ENCODE measurements at places on chromosomes 1 and 21.

DNA sequence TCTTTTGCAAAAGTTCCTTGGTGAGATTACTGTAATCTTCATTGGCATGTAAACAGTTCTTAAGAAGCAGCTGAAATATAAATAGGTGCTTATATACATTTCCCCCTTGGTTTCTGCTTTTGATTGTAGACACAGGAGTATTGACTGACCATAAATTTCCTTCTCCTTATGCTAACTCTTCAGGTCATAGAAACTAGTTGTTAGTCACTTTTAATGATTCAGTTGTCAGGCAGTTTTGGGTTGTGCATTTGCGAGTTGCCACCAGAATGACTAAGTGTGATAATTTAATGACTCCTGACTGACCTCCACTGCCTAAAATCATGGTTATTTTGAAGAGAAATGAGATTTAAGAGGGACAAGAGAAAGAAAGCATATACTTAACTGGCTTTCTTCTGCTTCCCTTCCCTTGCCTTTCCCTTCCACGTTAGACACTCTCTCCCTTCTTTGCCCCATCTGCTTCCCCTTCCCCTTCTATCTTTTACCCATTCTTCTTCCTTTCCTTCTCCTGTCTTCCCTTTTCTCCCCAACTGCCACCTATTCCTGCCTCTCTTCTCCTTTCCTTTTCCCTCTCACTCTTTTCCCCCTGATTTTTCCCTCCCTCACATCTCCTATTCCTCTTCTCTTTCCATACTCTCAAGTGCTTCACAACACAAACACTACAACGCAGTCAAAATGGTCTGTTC lies 12.3 kb downstream of the ZMPSTE24 start:
- DNase-seq = no peak

DNA sequence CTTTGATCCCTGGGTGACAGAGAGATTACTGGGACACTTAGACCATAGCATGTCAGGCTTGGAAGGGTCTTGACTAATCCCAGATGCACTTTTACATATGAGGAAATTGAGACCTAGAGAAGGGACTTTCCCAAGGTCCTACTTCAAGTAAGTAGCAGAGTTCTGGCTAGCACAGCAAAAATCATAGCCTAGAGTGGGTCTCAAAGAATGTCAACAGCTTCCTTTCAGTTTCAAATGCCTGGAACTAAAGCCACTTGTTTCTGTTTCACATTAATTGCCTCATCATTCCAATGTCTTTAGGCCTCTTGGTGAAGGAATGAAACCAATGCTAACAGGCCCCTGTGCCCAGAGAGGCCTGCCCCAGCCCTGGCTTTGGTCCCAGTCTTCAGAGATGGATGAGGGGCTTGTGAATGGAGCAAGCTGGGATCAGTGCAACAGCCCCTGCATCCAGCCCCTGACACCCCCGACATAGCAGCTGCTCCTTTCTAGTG lies 26.6 kb downstream of the ATF3 start:
- no peak for DNase-seq

DNA sequence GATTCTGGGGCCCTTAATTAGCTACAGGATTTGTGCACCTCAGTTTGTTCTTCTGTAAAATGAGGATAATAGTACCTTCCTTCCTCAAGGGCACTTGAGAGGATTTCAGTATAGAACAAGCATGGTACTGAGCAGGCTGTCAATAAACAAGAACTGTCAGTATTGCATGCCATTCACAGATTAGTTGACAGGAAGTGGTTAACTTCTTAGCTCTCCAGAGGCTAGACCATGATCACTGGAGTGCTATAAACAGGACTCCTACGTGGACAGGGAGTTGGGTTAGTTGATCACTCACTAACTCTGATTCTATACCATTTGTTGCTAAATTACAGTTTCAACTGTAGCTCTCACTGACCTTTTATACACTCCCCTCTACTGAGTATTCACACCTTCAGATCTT lies 126.2 kb upstream of the DAB1 start:
- no peak for DNase-seq

DNA sequence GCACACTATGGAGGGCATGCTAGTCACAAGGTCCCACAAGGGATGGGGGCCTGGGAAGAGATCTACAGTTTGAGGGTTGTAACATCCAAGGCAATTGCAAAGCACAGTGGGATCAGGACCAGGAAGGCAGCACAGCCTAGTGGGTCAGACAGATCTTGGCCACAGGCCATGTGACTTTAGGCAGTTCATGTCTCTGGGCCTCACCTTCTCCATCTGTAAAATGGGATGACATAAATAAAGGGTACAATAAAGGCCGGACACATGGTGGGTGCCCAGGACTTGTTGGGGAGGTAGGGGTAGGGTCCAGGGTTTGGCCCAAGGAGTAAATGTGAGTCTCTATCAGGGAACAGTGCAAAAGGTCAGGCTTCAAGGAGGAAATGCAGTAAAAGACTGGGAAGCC lies 18.1 kb upstream of the IGSF21 start:
- no peak for DNase-seq

- no peak for DNase-seq
Observed at GRCh38 chr21:42545745-42546144, 32.1 kb downstream of the SLC37A1 start.

- no peak for DNase-seq
Observed at GRCh38 chr1:164813776-164814175, 254.8 kb downstream of the PBX1 start.

- no peak for DNase-seq
Observed at GRCh38 chr1:77623066-77623465, 59.4 kb downstream of the ZZZ3 start.

DNA sequence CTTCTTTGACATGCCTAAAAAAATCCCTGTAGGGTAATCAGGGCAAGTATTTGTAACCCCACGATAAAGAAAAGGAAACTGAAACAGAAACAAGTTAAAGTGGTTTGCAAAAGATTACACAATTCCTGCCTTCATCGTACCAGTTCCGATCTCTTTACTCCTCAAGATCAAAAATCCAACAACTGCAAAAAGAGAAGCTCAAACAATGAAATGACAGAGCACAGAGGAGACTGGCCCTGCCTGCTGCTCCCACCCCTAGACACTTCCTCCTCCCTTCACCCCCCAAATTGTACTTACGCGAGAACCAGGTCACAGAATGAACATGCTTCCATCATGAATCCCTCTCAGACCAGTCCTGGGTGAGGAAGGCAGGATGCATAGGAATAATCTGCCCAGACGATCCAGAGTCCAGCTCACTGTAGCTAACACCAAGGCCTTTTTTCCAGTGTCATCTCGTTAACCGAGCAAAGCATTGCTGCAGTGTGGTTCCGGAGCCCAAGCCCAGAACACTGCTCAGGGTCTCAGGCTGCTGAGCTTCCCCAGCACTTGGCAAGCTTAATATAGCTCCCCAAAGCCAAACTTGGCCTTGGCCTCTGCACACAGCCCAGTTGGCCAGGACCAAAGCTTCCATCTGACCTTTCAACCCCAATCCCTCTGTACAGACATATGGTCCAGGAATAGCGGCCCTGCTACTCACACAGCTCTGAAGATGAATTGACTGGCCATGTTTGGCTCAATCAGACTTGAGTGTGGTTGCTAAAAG lies 20.3 kb downstream of the RXRG start:
- DNase-seq = no peak

- no peak for DNase-seq
Observed at GRCh38 chr1:157695417-157695816, 5.2 kb downstream of the FCRL3 start.

DNA sequence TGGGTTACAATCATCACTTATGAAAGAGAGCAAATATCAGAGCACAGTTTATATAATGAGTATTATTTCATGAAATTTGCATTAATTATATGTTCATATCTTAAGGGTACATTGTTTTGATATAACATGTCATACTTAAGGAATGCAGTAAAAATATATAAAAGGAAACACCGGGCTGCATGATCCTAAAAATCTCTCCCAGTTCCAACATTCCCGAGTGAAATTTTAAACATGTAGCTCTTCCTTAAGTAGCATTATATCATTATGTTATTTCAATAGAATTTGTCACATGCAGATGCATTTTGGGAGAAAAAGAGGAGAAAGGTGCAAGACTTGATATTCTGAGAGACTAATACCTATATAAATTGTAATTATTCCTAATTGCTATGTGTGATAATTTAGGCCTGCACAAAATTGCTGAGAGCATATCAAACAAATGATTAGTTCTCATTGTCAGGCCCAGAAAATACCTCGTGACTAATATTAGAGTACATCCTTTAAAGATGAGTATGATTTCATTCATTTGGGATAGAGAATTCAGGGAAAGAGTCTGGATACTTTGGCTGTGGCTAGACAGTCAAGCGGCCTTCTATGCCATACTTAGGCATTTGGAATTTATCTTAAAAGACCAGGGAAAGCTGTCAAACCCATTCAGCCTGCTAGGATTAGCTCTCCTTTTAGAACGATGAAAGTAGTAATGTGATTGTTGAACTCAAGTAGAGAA lies 86.8 kb downstream of the ADGRL2 start:
- no peak for DNase-seq

DNA sequence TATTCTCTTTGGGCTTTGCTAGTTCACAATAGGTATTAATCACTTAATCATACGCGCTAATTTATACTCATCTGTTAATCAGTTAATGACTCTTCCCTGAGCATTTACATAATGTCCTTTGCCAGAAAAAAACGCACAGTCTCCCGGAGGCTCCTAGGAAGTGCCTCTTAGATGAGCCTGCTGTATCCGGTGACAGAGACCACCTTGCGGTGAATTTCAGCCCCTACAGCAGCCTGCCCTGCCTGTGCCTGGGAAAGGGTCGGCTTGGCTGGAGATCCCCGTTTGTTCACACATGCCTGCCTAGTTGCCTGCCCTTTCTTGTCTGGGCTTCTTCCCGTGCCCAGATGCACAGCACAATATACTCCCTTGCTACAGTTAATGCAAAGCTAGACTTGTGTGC lies 152.9 kb downstream of the ZBTB18 start:
- no peak for DNase-seq

DNA sequence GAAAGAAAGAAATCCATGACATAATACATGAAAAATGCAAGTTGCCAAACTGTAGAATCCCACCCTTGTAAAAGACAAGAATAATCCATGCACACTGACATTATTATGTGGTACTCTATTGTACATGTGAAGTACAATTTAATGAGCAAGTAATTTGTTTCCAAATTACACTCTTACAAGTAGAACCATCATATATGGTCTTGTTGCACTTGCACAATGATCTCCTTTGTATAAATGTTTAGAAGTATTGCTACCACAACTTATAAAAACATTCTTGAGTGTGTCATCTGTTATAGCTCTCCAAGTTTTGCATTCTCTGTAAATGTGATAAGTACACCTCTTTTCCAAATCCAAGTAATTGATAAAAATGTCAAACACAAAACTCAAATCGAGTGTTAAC lies 29.1 kb upstream of the ZNF281 start:
- DNase-seq = no peak

- no peak for DNase-seq
Observed at GRCh38 chr1:197519741-197520334, 251.8 kb downstream of the CRB1 start.

- DNase-seq = no peak
Observed at GRCh38 chr1:101253976-101254674, 17.3 kb downstream of the S1PR1 start.

GRCh38 chr1:94908190-94908589 lies 18.7 kb downstream of the CNN3 start:
- DNase-seq = no peak

DNA sequence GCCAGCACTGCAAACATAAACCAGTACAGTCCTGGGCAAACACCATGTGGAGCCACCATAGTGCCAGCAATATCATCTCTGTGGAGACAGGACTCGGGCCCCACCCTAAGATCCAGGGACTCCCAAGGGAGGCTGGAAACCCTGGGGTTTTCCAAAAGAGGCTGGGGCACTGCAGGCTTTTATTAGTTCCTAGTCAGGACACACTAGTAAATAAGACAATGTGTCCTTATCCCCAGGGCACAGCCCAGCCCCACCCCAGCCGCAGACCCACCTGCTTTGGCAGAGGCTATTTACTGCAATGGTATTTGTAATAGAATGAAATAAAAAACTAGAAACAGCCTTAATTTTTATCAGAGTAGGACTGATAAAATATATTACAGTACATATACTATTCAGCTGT lies 486 bp upstream of the GJB3 start:
- no peak for DNase-seq

DNA sequence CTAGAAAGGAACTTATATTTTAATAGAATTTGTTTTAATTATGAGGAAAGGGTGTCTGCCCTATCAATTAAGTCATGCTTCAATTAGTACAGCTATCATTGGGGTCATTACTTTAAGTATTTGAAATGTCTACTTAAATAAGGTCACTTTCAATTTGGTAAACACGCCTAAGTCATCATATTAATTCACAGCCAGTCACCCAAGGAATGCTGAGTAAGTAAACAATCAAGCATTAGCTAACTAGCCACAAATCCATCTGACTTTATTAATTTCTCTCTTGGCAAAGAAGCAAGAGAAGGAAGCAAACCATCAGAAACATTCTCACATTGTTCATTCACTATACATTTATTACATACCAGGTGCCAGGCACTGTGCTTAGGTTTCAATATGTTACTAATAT lies 1.2 kb upstream of the LRRC52 start:
- no peak for DNase-seq

- DNase-seq = no peak
Observed at GRCh38 chr1:202244841-202245261, 51.3 kb downstream of the LGR6 start.

DNA sequence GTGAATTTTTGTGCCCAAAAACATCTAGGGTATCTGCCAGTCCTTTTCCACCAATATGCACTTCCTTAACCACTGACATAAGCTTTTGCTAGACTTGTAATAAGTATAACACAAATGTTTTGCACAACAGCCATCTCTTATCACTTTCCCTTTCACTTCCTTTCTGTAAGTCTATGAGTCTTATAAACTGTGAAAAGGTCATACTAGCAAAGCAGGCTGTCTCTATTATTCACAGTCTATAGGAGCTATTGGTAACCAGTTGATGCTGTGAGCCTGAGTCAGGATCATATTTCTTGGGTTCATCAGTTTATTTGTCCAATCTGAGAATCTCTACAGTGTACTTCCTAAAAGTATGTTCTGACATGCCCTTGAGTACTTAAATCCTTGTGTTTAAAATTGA lies 172.6 kb downstream of the CHRM3 start:
- DNase-seq = no peak

DNA sequence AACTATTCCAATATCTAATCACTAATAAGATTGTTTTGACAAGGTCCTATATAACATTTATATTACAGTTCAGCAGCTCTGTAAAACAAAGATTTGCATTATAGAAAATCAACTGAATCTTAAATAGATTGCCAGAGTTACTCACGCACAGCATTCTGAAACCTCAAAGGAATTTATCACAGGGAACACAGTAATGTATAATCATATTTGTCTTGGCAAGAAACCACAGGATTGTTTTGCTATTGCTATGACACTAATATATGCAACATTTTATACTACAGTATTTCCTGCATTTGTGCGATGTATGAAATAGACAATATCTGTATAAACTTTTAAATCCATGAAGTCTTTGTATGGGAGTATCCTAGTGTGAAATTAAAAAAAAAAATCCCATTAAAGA lies 101.4 kb downstream of the PLPPR5 start:
- no peak for DNase-seq

Measured in esophagus squamous epithelium (tissue), 5 donors.